ENCODE measurements at places on chromosomes 11 and 22.
A peak's percentile ranks its signal among the peaks of the same experiment; 100 is the strongest.

DNA sequence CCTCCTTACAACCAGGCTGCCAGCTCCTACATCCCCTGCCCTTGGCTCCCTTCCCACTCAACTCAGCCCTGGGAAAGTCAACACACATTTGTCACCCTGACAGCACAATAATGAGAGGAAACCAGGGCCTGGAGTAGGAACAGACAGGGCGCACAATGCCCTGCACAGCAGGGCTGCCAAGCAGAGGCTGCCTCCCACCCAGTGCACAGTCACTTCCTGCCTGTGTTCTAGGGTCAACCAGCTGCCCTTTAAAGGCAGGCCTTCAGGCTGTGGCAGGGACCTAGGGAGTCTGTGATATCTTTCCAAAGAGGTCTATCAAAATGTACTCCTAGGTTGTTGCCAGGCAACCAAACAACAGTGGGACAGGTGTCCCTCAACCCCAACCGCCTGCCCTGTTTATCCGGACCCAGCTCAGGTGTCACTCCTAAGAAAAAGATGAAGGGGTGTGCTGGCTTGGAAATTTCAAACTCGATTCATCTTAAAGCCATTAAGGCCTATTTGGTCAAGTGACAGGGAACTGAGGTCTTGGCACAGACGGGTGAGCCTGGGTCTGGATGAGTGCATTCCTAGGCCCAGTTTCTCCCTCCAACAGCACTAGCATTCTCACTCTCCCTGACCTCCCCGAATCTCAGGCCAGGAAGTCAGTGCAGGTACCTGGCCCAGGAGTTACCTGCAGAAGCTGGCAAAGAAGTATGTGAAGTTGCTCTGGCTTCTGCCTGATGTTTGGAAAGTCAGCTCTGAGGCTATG is 110.3 kb upstream of the PITPNB start:
- no peak for DNase-seq

DNA sequence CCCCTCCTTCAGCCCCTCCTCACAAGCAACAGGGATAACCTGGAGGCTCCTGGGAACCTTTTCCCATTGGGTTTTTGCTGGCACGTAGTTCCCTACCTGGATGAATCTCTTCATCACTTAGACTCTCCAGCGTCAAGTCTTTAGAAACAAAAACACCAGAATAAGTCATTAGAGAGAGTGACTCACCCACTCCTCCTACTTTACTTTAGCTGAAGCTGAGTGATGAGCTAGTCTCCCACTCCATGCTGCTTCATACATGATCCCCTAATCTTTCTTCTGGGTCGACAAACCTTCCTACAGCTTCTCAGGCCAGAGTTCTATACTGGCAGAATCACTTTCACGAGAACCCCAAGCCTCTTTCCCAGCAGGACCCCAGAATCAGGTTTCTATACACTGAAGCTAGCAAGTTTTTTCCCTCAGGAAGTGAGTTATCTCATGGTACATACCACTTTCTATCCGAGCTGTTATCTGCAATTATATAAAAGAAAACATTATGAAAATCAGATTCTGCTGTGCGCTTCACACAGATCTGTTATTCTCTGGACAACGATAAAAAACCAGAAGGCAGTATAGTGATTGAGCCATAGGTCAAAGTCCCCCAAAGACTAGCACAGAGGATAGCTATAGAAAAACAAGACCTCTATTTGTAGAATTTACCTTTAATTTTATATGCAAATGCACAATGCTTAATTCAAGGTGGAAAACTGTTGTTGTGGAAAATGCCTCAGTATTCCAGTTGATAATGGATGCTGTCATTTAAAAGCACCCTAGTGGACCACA is 18.7 kb downstream of the DRICH1 start:
- DNase-seq = no peak

GRCh38 chr11:103920449-103920848 is 116.0 kb upstream of the DDI1 start:
- no peak for DNase-seq

DNA sequence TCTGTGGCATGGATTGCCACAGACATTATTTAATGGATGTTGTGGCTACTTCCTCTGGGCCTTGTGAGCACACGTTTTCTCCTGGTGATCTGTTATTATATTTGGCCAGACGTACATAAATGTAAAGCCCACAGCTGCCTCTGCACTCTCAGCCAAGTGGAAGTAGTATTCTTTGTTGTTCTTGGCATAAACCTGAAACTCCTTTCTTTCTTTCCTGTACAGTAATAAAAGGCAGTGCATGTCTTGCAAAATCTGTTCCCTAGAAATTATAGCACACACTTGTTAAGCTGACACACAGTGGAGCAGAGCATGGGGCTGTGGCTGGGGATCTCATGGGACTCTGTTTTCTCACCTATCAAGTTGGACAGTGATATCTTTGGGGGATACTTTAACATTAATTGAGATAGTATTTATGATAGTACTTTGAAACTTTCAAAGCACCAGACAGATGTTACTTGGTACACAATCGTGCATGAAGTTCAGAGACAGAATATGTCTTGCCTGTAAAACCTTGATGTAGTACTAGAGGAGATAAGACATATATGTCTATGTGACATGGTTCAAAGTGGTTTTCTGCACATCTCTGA is 20.9 kb downstream of the PANX1 start:
- DNase-seq = no peak

DNA sequence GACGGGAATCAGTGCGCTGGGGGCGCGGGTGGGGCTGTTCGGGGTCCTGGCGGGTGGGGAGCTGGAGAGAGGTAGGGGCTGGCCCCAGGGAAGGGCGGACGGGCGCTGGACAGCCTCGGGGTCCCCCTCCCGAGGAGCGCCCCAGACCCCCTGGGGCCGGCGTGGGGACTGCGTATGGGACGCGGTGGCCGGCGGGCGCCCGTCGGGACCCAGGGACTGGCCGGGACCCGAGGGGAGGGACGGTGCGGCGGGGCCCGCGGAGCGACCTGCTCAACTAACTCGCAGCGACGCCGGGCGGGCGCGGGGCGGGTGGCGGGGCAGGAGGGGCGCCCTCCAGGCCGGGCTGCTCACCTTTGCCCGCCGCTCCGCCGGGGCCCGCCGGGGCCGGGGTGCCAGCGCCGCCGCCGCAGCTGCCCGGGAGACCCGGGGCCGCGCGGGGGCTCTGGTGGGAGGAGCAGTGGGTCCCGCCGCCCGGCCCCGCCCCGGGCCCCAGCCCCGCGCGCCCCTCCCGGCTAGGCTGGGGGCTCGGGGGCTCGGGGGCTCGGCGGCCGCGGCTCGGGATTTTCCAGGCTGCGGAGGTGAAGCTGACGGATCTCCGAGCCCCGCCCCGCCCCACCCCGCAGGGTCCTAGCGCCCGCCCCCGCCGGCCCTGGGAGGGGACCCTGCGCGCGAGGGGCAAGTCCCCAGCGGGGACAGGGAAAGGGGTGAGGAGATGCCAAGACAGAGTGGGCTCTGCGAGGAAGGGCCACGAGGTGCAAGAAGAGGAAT is 12.3 kb downstream of the STARD10 start:
- DNase-seq = no peak

GRCh38 chr22:17665854-17666253 is 27.3 kb downstream of the BCL2L13 start:
- no peak for DNase-seq

DNA sequence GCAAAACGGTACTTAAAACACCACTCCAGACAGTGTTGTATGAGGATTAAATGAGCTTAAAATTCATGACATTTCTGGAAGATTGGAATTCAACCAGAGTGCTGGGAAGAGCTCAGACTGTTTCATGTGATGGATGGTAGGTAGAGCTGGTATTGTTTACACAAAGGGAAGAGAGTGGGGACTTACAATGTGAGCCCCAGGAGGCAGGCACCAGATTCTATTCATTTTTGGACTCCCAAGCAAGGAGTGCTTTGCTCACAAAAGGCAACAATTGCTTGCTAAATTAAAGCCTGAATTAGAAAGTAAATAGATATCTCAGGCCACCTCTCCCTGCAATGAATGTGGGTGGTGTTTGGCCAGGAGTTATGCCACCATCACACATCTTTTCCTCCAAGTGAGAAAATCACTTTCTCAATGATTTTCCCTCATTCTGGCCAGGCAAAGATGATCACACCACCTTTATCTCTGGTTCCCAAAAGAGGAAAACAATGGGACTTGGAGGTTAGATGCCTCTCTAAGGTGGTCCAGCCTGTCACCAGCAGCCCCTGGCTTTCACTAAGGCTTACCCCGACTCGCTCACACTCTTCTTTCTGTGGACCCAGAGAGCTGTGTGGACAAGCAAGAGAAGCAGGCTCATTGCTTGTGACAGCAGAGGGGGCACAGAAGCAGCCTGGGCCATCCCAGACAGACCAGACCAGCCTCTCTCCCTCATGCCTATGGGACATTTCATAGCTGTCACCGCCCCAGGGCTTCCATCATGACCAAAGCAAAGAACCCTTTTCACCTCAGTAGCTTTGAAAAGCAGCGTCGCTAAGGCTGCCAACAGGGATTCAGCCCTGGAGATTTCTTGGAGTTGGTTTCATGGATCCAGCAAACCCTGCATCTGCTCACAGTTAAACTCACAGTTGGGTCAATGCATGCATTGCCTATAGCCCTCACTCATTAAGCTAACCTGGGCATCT is 63.5 kb upstream of the DRD2 start:
- no peak for DNase-seq

- DNase-seq = no peak
Measured at GRCh38 chr11:23536907-23537306, 676.6 kb upstream of the CCDC179 start.

GRCh38 chr22:46361826-46362202 is 26.3 kb downstream of the TRMU start:
- DNase-seq = no peak

DNA sequence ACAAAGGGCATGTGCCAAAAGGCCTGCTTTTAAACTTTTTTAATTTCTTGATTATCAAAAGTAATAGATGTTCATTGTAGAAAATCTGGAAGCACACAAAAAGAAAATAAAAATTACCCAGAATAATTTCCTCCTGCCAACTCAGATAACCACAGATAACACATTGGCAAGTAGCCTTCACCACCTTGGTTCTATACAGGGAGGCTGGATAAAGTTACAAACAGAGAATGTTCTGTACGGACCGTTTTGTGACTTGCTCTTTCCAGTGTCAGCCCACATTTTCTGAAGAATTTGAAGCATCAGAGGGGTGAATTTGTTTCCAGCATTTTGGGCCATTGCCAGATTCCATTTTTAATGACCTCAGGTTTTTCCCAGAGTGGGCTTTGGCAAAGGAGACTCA is 23.5 kb downstream of the TUG1 start:
- no peak for DNase-seq

GRCh38 chr22:36921309-36922104 is 8.1 kb downstream of the CSF2RB start:
- DNase-seq = no peak

GRCh38 chr11:69215216-69215615 is 59.5 kb downstream of the SMIM38 start:
- no peak for DNase-seq

DNA sequence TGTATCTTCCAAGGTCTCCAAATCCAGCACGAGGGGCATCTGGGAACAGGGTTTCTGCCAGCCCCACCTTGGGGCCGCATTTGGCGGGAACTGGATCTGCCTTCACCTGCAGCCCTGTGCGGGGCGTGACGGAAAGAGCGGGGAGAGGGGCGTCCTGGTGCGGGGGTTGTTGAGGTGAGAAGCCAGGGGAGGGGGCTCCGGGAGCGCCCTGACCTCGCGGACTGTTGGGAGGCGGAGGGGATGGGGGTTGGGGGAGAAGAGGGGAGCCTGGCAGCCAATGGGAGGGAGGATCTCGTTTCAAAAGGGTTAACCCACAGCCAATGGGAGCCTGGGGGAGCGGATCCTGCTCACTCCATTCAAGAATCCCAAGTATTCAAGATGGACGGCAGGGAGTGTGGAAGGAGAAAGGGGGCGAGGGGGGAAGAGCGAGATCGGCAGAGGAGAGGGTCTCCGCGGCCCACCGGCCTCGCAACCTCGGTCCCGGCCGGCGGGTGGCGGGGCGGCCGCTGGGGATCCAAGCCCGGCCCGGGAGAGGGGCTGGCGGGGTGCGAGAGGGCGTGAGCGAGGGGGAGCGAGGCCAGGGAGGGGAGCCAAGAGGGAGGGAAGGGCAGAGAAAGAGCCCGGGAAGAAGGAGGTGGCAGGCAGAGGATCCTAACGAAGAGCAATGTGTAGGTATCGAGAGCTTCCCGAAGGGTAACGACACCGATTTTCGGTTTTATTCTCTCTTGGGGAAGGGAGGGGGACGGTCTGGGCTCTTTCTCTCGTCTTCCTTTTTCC is 11.5 kb downstream of the YPEL4 start:
- no peak for DNase-seq

- DNase-seq = peak; percentile 59
Measured at GRCh38 chr11:10792385-10793068, 16.2 kb downstream of the EIF4G2 start.

Data from stimulated activated CD4-positive, alpha-beta T cell treated with anti-CD3 and anti-CD28 coated beads, TNF-alpha, amount 100 ng/mL, for 48 hours (primary cell).